ENCODE measurements at places on chromosomes 4 and X. TPM values are rescaled to one million over a fixed set of nuclear protein-coding genes. Genes with fewer than 3 reads are reported as not detected.

RGS12 gene
- 13.1 TPM for total RNA-seq

DDX53 gene
- not detected for total RNA-seq

GRCh38 chrX:76428243-76429130 is 977 bp downstream of the MAGEE1 start:
- H3K36me3 ChIP-seq, result no peaks in the 10 kb centered on the region
- peak overlapping the region; percentile 90 for H3K4me3 ChIP-seq
- H3K27me3 ChIP-seq, result no peaks in the 10 kb centered on the region
- no peaks in the 10 kb centered on the region for H3K4me1 ChIP-seq
- DNase-seq, result no peak
- no peak overlapping the region for H3K27ac ChIP-seq

CLDN34 gene
- not detected for total RNA-seq

- H3K4me1 ChIP-seq, result no peaks in the 10 kb centered on the region
- no peak overlapping the region for H3K27ac ChIP-seq
- no peak for DNase-seq
- H3K4me3 ChIP-seq, result no peak overlapping the region
- H3K27me3 ChIP-seq, result no peaks in the 10 kb centered on the region
- H3K36me3 ChIP-seq, result no peaks in the 10 kb centered on the region
Observed at GRCh38 chr4:102836596-102836995, 9.2 kb upstream of the UBE2D3 start.

- no peak overlapping the region for H3K27ac ChIP-seq
- no peak overlapping the region for H3K4me3 ChIP-seq
- DNase-seq, result no peak
- H3K27me3 ChIP-seq, result peaks cover 17% of the 10 kb centered on the region
Observed at GRCh38 chrX:132025041-132025440, 1.9 kb downstream of the STK26 start.

- no peak overlapping the region for H3K4me3 ChIP-seq
- peaks cover 2% of the 10 kb centered on the region for H3K4me1 ChIP-seq
- H3K36me3 ChIP-seq, result no peaks in the 10 kb centered on the region
- H3K27me3 ChIP-seq, result peaks cover 21% of the 10 kb centered on the region
- peak; percentile 11 for DNase-seq
- no peak overlapping the region for H3K27ac ChIP-seq
Observed at GRCh38 chr4:76892001-76892400, 5.9 kb downstream of the SOWAHB start.

COL25A1 gene
- total RNA-seq, result under 0.01 TPM

NEIL3 gene
- 10.3 TPM for total RNA-seq

GRCh38 chrX:19064175-19064574 is 58.1 kb downstream of the ADGRG2 start:
- H3K4me1 ChIP-seq, result no peaks in the 10 kb centered on the region
- H3K27me3 ChIP-seq, result no peaks in the 10 kb centered on the region
- no peaks in the 10 kb centered on the region for H3K36me3 ChIP-seq
- DNase-seq, result peak; percentile 69
- H3K4me3 ChIP-seq, result no peak overlapping the region

DNA sequence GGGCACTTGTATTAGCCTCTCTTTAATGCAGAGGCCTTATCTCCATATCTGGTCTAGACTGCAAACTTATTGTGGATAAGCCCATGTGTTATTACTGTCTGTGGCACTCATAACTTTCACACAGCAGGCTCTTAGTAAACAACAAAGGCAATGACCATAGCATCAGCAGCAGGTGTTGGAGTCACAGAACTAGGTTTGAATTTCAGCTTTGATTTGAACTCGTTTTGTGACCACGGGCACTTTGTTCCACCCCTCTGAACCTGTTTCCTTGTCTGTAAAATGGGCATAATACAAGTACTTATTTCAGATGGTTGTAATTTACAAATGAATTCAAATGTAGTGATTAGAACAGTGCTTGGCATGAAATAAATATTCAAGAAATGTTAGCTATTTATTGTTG is 121.8 kb upstream of the C1GALT1C1 start:
- no peak for DNase-seq
- no peak overlapping the region for H3K4me3 ChIP-seq
- H3K36me3 ChIP-seq, result no peaks in the 10 kb centered on the region
- H3K4me1 ChIP-seq, result no peaks in the 10 kb centered on the region
- H3K27ac ChIP-seq, result no peak overlapping the region

Data from IMR-90 (cell line).